Hematopoietic multipotent progenitor cell treated with erythropoietin and hydrocortisone succinate and interleukin-3 and kit ligand, for 8 days (in vitro differentiated cells): ENCODE measurements at places on chromosomes 4 and X.

DNA sequence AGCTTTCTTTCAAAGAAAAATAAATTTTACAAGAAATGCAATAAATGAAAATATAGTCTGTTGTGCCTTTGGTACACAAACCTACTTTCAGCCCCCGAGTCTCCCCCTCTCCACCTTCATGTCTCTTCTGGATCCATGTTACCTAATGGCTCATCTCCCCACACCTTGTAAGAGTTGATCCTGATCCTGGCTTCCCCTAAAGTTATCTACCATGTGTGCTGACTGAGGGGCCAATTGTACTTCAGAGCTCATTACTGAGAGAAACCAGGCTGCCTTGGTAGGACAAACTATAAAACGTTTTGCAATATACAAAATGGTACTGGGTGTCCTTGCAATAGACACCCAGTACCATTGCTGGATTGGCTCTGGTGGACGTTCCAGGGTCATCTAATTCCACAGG lies 11.8 kb downstream of the PALLD start:
- DNase-seq = no peak

DNA sequence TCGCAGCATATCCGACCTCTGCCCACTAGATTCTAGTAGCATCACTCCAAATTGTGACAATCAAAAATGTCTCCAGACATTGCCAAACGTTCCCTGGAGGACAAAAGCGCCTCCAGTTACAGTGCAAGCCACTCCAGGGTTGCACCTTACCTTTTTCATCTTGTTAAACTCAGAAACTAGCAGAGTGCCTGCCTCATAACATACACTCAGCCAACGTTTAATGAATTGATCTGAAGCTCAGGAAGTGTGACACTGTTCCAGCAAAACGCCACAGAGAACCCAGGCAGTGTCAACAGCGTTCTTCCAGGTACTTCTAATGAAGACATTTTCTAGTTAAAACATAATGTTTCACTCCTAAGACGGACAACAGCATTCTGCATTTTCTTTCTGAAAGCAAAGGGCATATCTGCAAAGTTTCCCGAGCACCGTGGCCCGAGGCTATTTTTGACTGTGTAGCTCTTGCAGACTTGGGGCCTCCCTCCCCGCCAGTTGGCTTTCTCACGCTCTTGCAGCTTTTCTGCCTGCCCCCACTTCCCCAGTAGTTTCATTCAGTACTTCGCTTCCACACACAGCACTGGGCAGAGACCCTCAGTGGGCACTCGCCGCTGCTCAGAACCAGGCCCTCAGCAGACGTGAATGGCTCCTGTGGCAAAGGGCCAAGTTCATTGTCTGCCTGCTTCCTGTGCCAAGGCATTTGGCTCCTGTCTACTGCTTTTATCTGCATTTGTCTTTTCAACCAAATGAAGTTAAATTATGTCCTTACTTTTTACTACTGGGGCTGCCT lies 133.4 kb upstream of the TTC29 start:
- no peak for DNase-seq

GRCh38 chrX:135541351-135541750 lies 20.9 kb downstream of the INTS6L start:
- DNase-seq = no peak

DNA sequence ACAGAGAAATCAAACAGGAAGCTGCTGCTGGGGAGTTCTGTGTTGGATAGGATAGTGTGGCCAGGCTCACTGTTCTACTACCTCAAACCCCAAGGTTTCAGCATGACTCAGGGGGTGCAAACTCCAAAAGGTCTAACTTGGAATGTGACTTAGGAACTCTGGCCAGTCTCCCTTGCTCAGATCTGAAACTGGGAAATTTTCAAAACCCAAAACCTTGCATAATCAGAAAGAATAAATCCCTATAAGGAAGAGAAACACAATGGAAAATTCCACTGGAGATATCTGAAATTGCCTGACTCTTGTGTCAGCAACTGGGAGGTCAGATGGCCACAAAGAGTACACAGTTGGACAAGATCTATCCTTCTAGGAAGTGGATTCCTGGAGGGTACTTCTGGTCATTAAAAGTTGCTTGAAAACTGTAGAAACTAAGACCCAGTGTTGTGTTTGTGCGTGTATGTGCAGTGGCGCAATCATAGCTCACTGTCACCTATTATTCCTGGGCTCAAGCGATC lies 58.0 kb downstream of the PPEF2 start:
- DNase-seq = no peak

DNA sequence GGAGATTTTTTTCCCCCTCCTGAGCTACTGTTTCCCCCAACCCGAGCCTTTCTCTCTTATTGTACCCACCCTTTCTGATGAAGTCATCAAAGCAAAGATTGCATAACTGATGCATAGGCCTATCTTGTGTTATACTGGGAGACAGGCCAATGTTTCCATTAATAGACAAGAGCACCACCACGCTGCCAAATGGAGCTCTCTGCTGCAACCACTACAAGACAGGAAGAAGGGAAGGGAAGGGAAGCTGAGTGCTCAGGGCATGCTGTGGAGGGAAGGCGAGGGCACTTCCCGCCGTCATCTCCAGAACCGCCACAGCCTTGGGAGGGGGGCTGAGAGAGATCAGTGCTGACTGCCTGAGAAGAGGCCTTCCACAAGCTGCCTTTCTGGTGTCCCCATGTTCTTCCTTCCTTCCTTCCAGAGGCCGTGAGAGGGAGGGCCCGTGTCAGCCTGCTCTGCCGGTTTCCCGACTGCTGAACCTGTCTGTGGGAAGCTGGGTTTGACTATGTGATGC lies 75.0 kb downstream of the MGST2 start:
- DNase-seq = peak; percentile 63
